NCI-H1436 treated with DMSO at 0.1 percent for 48 hours (cell line): ENCODE measurements at places on chromosomes 13 and 19.

GRCh38 chr13:25890671-25891212 lies 161.1 kb downstream of the SHISA2 start:
- no peak for DNase-seq

DNA sequence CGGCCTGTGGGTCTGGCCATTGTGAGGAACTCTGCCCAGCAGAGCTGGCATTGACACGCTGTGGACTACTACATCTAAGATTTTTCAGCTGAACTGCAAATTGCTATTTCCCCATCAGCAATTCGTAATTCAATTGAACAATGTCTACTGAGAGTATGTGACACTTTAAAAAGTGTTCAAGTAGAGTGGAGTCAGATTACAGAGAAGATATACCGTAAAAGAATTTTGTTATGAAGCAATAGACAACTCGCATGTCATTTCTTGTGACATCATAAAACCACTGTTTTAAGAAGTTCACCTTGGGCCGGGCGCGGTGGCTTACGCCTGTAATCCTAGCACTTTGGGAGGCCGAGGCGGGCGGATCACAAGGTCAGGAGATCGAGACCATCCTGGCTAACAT lies 32.5 kb upstream of the C1QTNF9 start:
- DNase-seq, result no peak

DNA sequence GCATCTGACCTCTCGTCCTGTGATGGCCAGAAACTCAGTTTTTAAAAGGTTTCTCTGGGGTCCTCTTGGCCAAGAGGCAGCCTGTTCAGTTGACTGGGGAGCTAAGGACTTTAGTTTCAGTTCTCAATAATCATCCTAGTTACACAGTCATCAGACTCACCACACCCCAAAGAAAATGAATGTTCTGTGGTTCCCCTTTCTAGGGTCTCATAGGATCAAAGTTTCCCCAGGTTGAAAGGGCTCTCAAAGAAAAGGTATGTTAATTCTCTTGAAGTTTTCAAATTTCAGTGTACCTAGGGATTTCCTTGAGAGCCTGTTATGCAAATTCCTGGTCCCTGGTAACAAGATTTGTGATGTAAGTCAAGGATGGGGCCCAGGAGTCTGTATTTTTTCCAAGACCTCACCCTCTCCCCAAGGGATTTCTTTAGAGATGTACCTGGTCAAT lies 94.9 kb downstream of the FAM216B start:
- DNase-seq, result no peak

DNA sequence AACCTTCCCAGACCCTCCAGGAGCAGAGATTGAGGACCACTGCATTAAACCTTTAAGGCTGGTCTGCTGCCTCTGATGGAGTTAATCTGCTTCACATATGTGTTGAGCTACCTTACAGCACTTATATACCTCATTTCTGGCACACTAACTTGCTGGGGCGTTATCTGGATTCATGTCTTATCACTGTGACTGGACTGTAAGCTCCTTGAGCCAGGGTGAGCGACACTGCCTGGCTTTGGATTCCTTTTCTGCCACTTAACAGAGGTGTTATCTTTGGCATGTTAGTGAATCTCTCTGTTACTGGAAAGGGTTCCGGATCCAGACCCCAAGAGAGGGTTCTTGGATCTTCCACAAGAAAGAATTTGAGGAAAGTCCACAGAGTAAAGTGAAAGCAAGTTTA lies 69.8 kb upstream of the RGCC start:
- DNase-seq, result no peak

DNA sequence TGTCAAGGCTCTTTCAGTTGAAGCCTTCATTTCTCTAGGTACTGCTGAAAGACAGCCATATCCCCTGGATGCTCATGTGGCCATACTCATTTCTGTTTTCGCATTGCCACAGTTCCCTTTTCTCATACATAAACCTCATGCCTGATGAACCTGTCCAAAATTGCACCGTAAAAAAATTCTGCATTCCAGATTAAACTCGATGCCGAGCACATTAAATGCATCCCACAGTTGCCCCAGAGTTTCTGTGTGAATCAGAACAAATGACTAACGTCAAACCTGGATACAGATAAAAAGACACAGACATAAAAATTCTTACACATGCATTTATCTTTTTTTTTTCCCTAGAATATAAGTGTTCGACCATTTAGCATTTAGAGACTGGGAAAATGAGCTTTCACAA lies 288.2 kb downstream of the COG6 start:
- no peak for DNase-seq

DNA sequence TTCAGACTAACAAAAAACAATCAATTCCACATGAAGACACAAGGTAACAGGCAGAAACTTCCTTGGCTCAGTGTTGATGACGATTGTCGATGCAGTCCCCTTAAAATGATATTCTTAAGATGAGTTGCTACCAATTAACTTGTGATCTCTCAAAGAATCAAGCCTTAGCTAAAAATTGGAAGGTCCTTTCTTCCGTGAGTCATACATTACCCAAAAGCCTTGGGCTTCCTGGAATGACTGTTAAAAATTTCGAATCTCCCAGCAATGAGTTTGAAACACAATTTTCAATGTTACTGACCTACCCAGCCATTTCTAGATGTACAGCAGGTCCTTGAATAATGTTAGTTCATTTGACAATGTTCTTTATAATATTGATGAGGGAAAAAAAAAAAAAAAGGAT lies 28.0 kb upstream of the RB1 start:
- DNase-seq, result no peak

DNA sequence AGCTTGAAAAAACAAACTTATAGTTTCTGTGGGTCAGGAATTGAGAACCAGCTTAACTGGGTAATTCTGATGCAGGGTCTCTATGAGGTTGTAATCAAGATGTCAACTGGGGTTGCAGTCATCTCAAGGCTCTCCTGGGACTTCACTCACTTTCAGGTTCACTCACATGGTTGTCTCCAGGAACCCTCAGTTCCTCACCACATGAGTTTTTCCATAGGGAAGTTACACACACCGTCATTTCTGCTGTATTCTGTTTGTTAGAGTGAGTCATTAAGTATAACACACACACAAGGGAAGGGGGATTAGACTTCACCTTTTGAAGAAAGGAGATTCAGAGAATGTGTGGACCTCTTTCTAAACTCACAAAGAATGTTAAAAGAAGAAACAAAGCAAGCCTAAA lies 34.9 kb upstream of the MLNR start:
- DNase-seq, result no peak

DNA sequence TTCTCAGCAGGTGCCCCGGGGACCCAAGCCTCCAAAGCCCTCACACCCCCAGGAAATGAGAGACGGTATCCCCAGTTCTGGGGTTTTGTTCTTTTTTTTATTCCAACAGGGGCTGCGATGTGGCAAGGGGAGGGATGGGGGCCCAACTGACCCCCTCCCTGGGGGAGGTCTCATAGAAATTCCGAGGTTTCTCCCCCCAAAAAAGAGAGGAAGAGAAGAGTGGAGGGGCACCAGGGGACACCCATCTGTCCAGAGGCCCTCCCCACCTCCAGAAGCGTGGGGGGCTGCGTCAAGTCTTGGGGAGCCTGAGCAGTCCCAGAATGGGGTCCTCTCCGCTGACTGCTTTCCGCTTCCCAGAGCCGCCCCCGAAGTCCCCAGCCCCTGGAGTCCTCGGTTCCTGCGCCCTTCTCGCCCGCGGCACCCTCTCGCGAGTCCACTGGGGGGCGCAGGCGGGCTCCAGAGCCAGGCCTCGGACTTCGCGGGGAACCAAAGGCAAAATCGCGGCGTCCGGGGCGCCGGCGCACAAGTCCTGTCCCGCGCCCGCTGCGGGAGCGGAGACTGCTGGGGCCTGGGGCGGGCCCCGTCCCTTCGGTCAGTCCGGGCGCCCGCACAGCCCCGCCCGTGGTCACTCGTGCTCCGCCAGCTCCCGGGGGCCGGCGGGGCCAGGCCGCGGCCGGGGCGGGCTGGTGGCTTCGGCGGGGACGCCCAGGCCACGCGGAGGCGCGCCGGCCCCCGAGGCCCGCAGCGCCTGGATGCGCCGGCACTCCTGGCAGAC lies 4.4 kb upstream of the ATP1A3 start:
- DNase-seq, result no peak

DNA sequence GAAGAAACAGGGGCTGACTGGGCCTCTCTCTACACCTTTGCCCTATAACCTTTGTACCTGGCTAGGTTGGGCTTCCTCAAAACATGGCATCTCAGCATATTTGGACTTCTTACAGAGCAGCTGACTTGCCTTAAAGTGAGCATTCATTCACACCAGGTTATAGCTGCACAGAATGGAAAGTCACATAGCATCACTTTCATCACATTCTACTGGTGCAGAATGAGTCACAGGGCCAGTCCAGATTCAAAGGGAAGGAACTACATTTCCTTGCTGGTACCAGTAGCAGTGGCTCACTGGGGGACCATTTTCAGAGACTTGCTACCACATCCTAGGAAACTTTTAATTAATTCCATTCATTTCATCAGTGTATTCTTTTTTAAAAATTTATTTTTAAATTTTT lies 20.3 kb upstream of the TPTE2 start:
- no peak for DNase-seq

DNA sequence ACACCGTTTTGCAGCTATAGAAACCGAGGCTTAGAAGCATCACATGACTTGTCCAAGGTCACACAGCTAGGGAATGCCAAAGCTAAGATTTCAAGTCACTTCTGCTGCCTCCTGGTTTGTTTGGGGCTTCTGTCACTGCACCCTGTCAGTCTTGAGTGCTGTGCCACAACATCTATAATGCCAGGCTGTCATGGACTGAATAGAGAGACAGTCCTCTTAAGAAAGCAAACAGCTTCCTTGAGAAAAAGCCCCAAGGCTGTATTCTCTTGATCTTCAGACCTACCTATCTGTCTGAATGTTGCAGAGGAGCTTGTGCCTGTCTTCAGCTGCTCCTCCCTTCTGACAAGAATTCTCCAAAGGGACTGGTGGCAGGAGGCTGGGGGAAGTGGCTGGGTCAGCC lies 81.6 kb downstream of the OLFM4 start:
- DNase-seq, result no peak

DNA sequence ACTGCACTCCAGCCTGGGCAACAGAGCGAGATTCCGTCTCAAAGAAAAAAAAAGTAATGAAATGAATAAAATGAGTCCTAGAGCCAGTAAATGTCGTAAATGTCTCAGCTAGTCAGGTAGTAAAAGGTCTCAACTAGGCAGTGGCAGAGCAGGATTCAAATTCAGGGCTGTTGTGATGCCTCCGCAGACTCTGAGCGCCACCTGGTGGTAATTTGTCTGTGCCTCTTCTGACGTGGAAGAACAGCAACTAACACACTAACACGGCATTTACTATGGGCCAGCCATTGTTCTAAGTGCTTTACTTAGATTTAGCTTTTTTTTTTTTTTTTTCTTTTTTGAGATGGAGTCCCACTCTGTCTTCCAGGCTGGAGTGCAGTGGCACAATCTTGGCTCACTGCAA lies 30.2 kb downstream of the CYP2F1 start:
- no peak for DNase-seq

DNA sequence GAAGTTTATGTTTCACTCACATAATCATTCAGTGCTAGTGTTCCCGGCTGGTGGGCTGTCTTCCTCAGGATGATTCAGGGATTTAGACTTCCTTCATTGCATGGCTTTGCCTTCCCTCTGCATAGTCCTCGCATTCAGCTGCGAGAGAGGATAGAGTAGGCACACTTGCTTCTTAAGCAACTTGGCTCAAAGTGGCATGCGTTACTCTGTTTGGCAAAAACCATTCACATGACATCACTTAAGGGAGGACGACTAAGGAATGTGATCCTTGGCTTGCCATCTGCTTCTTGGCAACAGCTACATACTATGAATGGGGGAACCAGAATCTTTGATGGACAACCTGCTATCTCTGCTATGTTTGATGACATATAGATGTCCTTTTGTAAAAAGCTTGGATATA lies 359.3 kb downstream of the TDRD3 start:
- no peak for DNase-seq

DNA sequence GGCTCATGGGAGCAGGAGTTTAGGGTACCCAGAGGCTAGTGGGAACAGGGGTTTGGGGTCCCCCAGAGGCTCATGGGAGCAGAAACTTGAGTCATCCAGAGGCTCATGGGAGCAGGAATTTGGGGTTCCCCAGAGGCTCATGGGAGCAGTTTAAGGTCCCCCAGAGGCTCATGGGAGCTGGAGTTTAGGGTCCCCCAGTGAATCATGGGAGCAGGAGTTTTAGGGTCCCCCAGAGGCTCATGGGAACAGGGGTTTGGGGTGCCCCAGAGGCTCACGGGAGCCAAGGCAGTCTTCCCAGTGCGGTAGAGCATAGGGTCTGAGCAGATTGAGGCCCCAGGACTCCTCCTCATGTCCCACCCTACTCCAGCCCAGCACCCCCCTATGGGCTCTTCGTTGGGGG lies 8.6 kb upstream of the FLT3LG start:
- DNase-seq, result no peak

DNA sequence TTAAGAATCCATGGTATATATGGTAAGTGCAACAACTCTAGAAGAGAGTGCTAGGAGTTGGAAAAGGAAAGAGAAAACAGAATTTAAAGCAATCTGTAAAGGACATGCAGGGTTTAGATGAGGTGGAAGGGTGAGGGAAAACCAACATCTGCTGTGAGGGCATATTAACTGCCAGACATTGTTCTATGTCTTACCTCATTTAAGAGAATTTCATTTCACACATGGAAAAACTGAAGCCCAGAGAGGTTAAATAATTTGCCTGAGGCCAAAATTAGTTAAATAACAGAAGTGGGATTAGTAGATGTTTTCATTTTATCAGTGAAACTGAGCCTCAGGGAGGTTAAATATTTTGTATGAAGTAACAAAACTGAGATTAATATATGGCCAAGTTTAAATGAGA lies 7.4 kb upstream of the USPL1 start:
- no peak for DNase-seq

DNA sequence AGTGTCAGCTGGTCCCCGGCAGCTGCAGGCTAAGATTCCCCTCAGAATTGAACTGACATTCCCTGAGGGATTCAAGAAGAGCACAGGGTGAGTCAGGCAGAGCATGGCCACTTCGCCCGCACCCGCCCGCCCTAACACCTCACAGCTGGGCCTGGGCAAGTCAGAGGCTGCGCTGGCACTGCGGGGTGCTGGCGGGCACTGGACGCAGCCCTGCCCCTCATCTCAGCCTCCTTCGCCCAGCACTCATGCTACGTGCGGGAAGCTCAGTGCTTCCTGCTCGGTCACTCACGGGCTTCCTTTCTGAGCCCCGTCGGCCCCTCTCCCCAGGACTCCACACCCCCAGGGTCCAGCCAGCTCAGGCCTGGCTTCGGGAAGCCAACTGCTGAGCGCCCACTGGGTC lies 56.9 kb downstream of the MLLT1 start:
- DNase-seq, result no peak

DNA sequence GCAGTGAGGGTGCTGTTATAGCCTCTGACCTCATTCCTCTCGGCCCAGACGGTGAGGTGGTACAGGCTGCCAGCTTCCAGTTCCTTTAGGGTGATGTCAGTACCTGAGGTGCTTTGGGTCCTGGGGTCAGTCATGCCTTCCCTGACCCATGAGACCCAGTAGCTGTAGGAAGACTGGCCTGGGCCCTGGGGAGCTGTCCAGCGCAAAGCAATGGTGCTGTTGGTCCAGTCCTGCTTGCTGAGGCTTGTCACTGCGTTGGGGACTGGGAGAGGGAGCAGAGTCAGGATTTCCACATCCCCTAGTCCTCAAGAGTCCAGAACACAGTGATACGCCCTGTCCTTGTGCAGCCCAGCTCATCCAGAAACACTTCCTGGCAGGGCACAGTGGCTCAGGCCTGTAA lies 10.7 kb downstream of the PTPRH start:
- DNase-seq, result no peak

GRCh38 chr13:97435323-97435722 lies 1.4 kb downstream of the RAP2A start:
- no peak for DNase-seq

GRCh38 chr19:9934132-9934950 lies 2.0 kb downstream of the OLFM2 start:
- DNase-seq, result no peak
